ENCODE measurements at places on chromosomes 7 and 10.
A peak's percentile ranks its signal among the peaks of the same experiment; 100 is the strongest.

- no peak for DNase-seq
These were observed 86.2 kb downstream of the ZNF365 start for GRCh38 chr10:62460393-62460792.

- no peak for DNase-seq
These were observed 129.6 kb downstream of the DOCK1 start for GRCh38 chr10:127034790-127035189.

DNA sequence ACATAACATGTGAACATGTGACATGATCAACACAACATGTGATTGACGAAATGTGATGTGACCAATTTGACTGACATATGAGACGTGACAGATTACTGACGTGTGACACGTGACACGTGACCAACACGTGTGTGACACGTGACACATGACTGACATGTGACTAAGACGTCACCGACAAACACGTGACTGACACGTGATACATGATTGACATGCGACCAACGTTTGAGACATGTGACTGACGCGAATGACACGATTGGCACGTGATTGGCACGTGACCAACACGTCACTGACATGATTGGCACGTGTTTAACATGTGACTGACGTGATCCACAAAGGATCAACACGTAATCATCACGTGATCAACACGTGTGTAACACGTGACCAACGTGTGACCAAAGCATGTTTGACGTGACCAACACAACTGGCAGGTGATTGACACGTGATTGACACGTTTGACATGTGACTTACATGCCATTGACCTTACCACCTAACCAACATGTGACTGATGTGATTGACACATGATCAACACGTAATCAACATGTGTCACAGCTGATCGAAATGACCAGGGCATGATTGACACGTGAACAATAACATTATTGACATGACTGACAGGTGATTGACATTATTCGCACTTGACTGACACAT lies 23.7 kb downstream of the CRPPA start:
- no peak for DNase-seq

DNA sequence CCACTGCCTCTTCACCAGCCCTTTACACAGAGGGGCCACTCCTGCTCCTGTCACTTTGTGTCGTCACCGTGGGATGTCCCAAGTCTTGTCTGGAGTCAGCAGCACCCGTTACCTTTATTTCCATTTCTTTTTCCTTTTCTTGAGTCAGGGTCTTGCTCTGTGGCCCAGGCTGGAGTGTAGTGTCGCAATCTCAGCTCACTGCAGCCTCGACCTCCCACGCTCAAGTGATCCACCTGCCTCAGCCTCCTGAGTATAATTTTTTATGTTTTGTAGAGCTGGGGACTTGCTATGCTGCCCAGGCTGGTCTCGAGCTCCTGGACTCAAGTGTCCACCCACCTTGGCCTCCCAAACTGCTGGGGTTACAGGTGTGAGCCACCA lies 28.6 kb upstream of the ADGRA1 start:
- DNase-seq = no peak

- DNase-seq = no peak
These were observed 44.2 kb downstream of the DLD start for GRCh38 chr7:107934991-107935770.

DNA sequence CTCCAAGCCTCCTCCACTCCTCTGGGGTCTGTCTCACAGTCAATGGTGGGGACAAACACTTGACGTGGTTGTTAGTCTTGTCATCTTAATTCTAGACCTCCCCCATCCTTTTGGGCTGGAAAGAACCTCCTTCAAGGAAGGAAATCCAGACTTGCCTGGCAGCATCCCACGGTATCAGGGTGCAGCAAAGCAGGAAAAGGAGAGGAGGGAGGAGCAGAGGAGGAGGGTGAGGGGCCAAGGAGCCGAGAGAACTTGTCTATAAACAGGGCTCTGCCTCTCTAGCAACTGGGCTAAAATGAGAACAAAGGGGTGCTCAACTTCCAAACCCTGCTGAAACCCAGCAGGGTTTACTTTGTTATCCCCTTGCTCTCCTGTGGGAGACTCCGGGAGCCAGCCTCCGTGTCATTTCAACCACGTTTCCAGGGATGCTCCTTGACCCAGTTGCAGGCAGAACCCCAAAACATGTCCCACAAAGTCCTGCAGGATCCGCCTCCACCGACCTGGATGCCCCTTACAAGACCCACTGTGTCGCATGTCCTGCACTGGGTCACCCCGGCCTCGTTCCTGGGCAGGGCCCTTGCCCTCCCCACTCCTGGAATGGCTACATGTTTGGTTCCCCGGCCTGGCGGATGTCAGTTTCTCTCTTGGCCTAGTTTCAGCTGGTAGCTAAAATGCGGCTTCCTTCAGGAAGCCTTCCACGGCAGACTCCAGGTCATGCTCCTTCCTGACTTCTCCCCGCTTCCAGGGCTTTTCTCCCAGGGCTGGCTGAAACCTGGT lies 69.7 kb upstream of the MGMT start:
- no peak for DNase-seq

DNA sequence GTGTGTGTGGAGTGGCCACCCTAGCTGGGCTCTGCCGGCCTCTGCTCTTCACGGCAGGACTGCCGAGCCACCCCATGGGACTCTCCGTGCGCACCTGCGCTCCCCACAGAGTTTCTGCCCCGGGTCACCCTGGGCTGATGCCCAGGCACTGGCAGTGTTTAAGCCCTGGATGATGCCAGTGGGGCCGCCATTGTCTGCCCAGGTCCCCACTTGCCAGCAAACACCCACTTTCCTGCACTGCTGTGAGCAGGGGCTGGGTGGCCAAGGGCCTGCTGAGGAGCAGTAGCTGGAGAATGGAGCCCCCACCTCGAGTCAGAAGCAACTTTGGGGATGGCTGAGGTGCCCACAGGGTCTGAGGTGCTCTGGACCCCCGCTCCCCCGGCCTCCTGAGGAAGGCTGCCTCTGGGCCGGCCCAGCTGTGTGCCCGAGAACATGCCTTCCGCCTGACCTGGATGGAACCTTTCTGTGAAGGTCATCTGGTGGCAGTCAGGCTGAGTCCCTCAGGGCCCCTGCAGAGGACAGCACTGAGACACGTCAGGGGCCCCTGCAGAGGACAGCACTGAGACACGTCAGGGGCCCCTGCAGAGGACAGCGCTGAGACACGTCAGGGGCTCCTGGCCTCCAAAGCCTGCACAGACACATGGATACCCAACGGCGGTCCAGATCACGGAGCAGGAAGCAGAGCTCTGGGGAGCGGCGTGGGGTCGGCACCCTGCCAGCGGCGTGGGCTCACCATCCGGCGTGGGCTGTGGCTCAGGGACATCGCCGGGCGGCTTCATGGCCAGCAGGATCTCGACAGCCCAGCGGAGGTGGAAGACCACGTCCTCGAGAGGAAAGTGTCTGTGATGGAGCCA lies 62.0 kb downstream of the CFAP46 start:
- peak; percentile 78 for DNase-seq

GRCh38 chr10:47230482-47230881 lies 69.5 kb upstream of the GDF10 start:
- no peak for DNase-seq

- no peak for DNase-seq
These were observed 5.8 kb upstream of the YAE1 start for GRCh38 chr7:39560408-39560807.
